Thoracic aorta (tissue), 2 donors: ENCODE measurements at places on chromosomes 16 and 17.

GRCh38 chr17:58985367-58985766 is 121.3 kb downstream of the TRIM37 start:
- no peak for DNase-seq

GRCh38 chr16:86932130-86932982 is 354.0 kb downstream of the FOXL1 start:
- DNase-seq, result no peak

DNA sequence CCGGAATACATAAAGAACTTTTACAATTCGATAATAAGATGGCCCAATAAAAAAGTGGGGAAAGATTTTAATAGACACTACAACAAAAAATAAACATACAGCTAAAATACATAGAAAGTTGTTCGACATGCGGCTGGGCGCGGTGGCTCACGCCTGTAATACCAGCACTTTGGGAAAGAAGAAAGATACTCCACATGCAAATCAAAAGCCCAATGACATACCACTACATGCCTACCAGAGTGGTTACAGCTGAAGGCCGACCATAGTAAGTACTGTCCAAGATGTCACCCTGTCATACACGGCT is 9.3 kb downstream of the PRCD start:
- no peak for DNase-seq

- no peak for DNase-seq
Measured at GRCh38 chr17:68346448-68346847, 55.2 kb downstream of the ARSG start.

DNA sequence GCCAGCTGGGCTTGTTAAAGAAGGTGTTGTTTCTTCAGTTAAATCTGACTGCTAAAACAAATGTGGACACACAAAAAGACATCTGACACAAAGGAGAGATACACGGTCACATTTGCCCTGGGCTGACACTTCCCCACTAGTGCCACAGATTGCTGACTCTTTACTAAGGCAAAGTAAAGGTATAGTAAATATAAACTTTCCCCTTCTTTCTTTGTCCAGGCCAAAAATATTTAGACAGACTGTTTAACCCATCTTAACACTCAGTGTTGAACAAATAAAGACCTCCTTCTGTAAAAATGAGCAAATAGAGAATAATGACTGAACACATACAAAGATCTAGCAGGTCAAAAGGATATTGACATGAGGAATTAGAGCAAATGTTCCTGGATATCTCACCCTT is 58.4 kb downstream of the SCNN1G start:
- no peak for DNase-seq

GRCh38 chr16:63323722-63324705 is 1287.8 kb upstream of the CDH8 start:
- DNase-seq, result no peak

- no peak for DNase-seq
Measured at GRCh38 chr17:8887834-8888703, 20.6 kb upstream of the PIK3R6 start.

DNA sequence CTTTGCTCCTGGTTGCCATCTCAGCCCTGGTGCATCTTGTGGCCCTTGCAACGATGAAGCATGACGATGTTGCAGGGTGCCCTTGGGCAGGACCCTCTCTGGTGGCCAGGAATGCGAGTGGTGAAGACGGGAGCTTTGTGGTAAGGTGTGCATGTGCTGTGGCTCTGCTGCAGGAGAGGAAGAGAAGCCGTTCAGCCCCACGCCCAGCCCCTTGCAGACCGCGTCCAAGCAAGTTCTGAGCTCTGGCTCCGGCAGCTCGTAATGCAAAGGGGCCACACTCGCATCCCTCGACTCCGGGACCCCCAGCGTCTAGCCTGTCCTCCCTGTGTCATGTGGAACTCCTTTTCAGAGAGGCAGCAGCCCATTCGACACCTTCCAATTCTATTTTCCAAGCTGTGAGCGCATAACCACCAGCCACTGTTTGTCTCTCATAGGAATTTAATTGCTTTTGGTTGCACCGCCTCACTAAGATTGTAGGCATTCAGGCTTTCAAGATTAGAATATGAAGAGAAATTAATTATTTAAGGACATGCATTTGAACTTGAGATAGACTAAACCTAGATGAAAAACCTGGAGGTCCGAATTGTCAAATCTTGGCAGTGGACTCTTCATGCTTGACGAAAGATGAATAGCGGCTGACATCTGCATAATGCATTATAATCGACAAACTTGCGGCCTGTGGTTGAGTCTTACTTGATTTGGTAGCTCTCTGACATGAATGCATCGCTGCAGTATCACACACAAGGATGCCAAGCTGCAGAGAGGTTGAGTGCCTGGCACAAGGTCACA is 21.1 kb upstream of the KCNG4 start:
- no peak for DNase-seq

GRCh38 chr17:49715216-49715615 is 7.5 kb upstream of the SLC35B1 start:
- no peak for DNase-seq

DNA sequence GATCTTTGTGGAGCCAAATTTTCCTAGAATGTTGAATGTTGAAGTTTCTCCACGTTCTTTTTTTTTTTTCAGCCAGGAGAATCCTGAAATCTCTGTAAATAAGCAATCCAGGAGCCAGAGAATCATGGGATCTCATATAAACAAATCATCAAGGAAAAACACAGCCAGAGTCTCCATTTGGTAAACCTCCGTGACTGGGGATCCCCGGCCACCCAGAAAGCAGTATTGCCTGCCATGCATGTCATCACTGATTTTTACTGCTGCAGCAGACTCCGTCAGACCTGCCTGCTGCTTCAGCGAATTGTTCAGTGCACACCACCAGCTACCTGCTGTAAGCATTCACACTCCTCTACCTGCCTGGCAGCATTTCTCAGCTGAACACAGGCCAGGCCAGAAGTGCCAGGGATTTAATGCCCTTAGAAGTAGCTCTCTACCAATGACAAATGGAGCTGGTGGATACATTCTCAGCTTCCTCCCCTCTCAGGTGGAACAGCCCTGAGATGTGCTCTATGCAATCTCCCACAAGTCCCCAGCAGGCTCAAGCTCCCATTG is 158.6 kb downstream of the CYLD start:
- DNase-seq, result no peak

DNA sequence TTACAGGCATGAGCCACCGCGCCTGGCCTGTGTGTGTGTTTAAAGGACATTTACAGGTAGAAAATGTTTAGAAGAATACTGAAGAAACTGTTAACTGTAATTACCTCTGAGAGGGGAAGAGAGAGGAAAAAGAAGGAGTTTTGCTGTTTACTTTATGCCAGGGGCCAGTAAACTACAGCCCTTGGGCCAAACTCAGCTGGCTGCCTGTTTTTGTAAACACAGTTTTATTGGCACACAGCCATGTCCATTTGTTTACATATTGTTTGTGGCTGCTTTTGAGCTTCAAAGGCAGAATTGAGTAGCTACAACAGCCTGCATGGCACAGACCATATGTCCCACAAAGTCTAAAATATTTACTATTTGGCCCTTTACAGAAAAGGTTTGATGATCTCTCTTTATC is 76.4 kb downstream of the GPR139 start:
- DNase-seq, result no peak

- no peak for DNase-seq
Measured at GRCh38 chr16:57734308-57734924, 1.2 kb upstream of the KATNB1 start.

- no peak for DNase-seq
Measured at GRCh38 chr16:89445166-89445565, 45.2 kb downstream of the ANKRD11 start.
